ENCODE measurements at places on chromosomes 2 and 18. TPM values are rescaled to one million over a fixed set of nuclear protein-coding genes. Genes with fewer than 3 reads are reported as not detected.

DNA sequence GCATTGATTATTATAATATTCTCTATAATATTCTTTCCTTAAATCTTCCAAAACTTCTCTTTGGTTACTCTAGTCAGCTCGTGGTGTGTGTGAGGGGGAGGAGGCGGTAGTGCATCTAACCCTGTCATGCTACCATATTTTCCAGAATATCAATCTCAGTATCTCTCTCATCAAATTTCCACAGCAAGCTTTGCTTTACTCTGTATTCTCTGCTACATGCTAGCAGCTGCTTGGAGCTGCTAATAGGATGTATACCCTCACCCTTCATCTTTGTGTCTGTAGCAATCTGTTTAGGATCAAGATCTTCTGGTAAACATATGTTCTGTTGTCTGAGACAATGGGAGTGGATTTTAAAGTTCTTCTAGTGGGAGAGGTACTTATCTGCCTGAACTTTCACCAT, 303.8 kb upstream of the KLHL14 start:
- no peak for DNase-seq

The RIT2 gene
- 0.10 TPM for polyA plus RNA-seq

- DNase-seq, result no peak
Observed at GRCh38 chr2:65294701-65295100, 67.1 kb downstream of the ACTR2 start.

The TLX2 gene
- 0.06 TPM for polyA plus RNA-seq

The SLC19A3 gene
- polyA plus RNA-seq, result 7.4 TPM

The C18orf54 gene
- polyA plus RNA-seq, result 12.6 TPM

Measured in renal pelvis (tissue), 12 donors.